ENCODE measurements at places on chromosomes 16 and 17.

DNA sequence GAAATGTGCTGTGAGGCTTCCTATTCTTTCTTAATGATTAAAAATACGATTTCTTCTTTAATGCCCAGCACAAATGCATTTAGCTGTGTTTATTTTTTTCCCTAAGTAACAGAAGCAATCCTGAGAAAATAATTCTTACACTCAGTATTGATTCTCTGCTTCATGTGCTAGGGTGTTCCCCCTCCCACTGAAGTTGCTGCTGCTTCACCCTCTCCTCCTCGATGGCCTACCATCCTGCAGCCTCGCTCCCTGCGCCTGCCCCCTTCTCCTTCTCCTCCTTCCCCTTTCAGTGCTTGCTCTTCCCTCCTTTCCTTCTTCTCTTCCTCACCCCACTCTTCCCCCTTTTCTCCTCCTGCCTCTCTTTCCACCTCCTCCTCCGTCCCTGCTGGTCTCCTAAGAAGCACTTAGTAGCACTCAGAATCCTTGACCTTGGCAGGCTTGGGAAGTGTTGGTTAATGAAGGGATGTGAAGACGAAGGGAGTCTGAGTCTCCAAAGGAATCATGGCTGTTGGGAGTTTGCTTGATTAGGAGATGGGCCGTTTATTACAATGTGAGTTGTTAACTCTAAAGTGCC, 119.7 kb downstream of the RPTOR start:
- no peak for DNase-seq

GRCh38 chr17:32143527-32143870, 1.2 kb downstream of the RHOT1 start:
- no peak for DNase-seq

DNA sequence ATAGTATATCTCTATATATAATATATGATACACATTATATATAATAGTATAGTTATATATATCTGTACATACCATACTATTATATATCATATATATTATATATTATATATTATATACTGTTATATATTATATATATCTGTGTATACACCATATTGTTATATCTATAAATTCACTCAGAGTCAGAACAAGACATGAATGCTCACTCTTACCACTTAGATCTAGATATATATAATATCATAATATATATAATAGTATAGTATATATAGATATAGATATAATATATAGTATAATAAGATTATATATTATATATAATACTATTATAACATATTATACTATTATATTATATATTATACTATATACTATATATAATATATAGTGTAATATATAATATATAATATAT, 9.3 kb downstream of the ACSM2B start:
- DNase-seq, result no peak

DNA sequence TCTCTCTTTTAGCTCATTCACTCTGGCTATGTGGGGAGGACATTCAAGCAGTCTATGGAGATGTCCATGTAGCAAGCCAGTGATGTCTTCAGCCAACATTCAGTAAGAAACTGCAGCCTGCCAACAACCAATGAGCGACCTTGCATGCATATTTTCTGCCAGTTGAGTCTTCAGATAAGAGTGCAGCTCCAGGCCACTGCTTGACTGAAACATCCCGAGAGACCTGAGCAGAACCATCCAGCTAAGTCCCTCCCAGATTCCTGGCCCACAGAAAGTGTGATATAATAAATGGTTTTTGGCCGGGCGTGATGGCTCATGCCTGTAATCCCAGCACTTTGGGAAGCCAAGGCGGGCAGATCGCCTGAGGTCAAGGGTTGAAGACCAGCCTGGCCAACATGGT, 10.5 kb upstream of the C17orf58 start:
- DNase-seq, result no peak

GRCh38 chr17:73469311-73469710, 157.5 kb upstream of the CDC42EP4 start:
- DNase-seq, result no peak

DNA sequence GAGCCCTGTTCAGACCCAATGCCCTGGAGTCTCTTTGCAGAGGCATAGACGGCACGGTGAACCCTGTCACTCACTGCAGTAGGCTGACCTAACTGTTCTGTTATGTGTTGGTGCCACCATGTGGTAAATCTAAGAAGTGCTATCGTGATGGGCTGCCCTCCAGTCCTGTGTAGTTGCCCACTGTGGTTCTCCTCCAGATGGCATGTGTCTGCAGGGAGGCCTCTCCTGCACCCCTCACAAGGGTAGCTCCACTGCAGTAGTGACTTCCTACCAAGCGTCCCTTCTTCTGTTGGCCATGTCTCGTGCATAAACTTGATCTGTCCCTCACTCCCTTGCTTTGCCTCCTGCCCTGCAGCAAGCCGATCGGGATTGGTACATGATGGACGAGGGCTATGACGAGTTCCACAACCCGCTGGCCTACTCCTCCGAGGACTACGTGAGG, 5.8 kb downstream of the DHX38 start:
- DNase-seq, result peak; percentile 25

DNA sequence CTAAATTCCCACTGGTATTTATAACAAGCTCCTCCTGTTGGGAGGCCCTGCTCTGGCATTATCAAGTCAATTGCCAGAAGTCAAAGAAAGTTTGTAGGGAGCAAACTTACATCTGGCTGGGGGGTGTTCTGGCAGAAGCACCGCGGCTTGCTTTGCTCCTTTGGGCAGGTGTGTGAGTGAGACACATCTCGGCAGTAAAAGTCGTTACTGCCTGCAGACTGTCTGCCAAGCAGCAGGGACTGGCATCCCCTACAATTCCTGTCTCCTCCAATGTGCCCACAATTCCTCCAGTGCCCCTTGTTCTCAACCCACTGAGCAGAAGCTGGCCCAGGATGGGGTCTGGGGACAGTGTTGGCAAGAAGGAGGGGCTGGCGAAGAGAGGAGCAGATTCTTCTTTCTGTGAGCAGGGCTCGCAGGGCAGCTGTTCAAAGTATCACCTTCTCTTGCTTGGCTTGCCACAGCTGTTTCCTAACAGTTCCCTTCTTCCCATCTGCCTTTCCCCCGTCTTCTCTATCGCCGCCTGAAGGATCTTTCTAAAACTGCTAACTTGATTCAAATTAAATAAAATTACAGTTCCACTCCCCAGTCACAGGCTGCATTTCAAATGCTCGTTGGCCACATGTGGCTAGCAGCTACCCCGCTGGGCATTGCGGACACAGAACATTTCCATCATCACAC, 30.2 kb downstream of the SPACA3 start:
- DNase-seq, result no peak

- no peak for DNase-seq
Observed at GRCh38 chr17:48835971-48836370, 5.1 kb downstream of the CALCOCO2 start.

Data from NCI-H146 (cell line).